ENCODE measurements at places on chromosomes 11 and 22.

DNA sequence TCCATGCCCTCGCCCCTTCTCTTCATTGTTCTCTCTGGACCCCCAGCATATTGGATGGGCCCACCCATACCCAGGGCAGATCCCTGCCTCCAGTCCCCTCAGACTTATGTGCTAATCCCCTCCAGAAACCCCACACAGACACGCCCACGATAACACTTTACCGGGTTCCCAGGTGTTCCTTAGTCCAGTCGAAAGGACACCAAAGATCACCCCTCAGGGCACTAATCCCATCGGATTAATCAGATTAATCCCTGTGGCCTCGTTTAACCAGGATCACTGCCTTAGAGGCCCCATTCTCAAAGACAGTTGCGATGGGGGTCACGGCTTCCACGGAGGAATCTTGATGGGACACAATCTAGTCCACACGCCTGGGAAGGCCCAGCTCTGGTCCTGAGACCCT lies 80.8 kb downstream of the SHANK2 start:
- no peak for DNase-seq

DNA sequence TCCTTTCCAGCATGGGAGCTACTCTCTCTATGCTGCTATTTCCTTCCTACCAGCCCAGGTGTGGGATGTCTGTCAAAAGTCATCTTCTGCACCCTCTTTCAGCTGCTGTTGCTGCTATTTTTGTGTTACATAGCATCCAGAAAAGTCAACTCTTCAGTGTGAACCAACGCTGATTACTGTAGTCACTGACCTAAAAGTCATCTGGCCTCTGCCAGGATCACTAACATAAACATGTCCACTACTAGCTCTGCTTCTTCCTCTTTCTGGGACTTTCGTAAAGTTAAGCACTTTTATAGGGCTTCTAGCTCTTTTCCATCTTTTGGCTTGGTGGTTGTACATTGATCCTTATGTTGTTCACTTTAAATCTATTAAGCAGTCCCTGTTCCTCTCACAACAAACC lies 90.2 kb upstream of the CARD18 start:
- DNase-seq = no peak

DNA sequence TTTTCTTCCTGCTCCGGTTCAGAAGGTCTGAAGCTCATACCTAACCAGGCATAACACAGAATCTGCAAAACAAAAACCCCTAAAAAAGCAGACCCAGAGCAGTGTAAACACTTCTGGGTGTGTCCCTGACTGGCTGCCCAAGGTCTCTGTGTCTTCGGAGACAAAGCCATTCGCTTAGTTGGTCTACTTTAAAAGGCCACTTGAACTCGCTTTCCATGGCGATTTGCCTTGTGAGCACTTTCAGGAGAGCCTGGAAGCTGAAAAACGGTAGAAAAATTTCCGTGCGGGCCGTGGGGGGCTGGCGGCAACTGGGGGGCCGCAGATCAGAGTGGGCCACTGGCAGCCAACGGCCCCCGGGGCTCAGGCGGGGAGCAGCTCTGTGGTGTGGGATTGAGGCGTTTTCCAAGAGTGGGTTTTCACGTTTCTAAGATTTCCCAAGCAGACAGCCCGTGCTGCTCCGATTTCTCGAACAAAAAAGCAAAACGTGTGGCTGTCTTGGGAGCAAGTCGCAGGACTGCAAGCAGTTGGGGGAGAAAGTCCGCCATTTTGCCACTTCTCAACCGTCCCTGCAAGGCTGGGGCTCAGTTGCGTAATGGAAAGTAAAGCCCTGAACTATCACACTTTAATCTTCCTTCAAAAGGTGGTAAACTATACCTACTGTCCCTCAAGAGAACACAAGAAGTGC lies 661 bp upstream of the MALAT1 start:
- peak; percentile 80 for DNase-seq

- DNase-seq = peak; percentile 49
Measured at GRCh38 chr22:47837703-47838102, 1075.3 kb downstream of the TBC1D22A start.

DNA sequence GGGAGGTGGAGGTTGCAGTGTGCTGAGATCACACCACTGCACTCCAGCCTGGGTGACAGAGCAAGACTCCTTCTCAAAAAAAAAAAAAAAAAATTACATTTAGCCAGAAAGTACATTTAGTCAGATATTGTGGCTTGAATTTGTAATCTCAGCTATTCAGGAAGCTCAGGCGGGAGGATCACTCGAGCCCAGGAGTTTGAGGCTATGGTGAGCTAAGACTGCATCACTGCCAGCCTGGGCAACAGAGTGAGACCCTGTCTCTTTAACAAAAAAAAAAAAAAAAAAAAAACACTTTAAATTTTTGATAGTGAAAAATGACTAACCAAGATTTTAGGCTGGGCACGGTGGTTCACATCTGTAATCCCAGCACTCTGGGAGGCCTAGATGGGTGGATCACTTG lies 27.3 kb downstream of the MRTFA start:
- DNase-seq = peak; percentile 40

DNA sequence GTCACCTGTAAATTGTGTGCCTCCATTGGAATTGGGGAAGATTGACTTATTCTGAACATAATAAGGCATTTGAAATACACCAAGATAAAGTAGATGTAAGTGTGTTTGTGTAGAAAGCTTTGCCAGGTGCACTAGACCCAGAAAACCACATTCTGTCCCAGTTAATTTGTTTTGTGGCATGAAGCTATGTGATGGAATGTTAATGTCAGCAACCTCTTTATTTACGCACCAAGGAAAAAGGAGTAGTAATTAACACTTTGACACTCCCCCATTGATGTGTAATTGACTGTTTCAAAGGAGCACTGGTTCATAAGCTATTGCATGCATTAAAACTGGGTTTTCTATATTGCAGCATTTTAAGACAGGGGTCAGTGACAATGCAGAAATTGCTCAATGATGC lies 14.3 kb downstream of the EIF3M start:
- no peak for DNase-seq

DNA sequence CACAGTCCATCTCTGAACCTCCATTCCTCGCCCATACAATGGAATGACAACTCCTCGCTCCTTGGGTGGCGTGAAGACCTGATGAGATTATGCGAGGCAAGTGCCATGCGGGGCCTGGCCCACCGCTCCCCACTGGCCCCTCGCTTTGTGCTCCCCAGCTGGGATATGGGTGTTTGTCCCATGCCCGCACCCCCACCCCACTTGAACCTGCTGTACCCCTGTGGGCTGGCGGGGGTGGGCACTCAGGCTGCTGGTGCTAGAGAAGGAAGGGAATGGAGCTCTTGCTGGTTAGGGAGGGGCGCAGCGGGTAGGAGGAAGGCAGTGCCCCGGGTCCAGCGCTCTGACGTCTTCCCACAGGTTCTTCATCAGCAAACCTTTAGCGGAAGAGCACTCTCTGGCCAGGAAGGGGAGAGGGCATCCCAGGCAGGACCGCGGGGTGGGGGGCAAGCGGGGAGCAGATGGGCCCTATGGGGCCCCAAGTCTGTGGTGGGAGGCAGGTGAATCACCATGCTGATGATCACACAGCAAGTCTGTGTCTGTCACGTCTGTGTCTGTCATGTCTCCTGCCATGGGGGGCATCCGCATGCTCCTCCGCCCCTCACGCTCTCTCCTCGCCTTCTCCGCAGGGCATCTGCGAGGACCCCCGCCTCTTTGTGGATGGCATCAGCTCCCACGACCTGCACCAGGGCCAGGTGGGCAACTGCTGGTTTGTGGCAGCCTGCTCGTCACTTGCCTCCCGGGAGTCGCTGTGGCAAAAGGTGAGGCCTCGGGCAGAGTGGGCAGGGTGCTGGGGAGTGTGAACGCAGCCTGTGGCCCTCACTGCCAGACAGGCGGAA lies 9.4 kb upstream of the OMP start:
- no peak for DNase-seq

- DNase-seq = peak; percentile 97
Measured at GRCh38 chr11:66694732-66695207, 17.1 kb upstream of the RBM4B start.

DNA sequence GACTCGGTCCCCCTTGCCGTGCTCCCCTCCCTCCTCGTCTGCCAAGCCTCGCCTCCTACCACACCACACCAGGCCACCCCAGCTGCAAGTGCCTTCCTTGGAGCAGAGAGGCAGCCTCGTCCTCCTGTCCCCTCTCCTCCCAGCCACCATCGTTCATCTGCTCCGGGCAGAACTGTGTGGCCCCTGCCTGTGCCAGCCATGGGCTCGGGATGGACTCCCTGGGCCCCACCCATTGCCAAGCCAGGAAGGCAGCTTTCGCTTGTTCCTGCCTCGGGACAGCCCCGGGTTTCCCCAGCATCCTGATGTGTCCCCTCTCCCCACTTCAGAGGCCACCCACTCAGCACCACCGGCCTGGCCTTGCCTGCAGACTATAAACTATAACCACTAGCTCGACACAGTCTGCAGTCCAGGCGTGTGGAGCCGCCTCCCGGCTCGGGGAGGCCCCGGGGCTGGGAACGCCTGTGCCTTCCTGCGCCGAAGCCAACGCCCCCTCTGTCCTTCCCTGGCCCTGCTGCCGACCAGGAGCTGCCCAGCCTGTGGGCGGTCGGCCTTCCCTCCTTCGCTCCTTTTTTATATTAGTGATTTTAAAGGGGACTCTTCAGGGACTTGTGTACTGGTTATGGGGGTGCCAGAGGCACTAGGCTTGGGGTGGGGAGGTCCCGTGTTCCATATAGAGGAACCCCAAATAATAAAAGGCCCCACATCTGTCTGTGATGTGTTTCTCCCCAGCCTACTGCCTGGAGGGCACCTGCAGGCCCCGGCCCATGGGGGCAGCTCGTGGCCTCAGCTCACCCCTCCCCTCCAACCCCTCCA lies 29.8 kb downstream of the CAPN1 start:
- DNase-seq = no peak

- DNase-seq = no peak
Measured at GRCh38 chr11:121352251-121352891, 59.8 kb downstream of the SC5D start.

Data from GM23248 (cell line).